ENCODE measurements at places on chromosomes 11 and 22.

DNA sequence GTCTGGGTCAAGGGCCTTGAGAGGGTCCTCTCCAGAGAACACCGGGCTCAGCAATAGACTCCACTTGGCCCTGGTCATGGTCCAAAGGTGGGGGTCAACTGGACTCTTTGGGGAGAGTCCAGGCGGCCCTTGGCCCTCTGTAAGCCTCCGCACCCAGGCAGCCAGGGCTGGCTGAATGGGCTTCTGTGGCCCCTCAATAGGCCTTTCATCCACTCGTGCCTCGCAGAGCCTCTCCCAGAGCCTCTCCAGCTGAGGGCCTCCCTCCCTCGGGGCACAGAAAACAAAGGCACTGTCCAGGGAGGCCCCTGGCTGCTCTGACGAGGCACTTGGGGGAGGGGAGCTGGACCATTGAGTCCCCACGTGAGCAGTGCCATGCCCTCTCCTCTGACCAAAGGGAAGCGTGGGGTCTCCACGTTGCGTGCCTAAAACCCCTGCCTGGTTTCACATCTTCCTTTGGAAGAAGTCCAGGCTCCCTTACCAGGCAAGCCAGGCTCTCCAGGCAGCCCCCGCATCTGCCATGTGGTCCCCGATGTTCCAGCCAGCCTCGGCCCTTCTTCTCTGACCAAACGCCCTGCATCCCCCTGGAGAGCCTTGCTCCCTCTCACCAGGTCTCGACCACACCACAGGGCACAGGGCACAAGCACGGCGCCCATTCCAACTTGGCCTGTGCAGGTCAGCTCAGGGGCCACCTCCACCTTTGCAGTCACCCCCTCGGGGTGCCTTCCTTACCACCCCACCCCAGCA, 15.5 kb downstream of the KIAA0930 start:
- DNase-seq, result no peak

- DNase-seq, result no peak
These were observed 19.4 kb upstream of the CCDC81 start for GRCh38 chr11:86355256-86355655.

- no peak for DNase-seq
These were observed 19.2 kb upstream of the KDM2A start for GRCh38 chr11:67099831-67100324.

DNA sequence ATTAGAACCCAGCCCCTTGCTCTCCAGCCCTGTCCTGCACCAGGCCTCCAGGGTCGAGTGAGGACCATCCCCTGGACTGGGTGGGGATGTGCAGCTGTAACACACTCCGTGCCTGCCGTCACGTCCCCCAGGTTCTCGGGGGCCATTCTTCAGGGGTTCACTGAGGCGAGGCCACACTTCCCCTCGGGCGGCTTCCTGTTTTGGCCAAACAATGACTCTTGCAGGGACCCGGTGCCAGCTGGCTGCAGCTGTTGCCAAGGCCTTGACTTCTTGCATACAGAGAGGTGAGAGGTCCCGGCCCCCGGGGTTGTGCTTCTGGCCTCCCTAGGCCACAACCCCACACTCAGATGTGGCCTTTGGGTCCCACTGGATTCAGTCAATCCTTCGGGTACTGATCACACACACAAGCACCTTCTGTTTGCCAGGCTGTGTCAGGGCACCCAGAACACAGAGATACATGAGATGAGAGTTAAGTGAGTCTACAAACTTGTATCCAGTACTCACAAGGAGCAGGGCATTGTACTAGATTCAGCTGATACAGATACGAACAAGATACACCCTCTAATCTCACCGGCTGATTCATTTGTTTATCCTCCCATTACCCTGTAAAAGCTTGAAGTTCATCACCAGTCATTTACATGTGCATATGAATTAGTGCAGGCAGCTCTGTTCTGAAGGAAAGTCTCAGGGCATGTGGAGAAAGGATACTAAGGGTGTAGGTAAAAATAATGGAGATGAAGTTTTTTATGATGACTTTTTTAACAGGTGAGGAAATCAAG, 32.9 kb downstream of the LRRC32 start:
- no peak for DNase-seq

DNA sequence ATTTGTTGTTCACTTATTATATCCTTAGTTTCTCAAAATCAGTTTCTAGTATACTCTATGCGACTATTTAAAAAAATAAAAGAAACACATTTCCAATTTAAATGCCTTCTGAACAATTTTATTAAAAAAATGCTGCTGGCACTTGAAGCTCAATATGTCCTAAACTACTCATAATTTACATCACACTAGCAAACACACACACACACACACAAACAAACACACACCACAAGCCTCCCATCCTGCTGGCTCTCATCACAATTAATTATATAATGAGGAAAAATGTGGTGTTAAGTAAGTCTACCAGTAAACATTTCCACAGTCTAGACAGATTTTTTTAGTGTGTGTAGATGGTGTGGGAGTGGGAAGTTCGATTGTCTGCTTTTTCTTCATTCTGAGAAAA, 350.3 kb downstream of the AASDHPPT start:
- no peak for DNase-seq

DNA sequence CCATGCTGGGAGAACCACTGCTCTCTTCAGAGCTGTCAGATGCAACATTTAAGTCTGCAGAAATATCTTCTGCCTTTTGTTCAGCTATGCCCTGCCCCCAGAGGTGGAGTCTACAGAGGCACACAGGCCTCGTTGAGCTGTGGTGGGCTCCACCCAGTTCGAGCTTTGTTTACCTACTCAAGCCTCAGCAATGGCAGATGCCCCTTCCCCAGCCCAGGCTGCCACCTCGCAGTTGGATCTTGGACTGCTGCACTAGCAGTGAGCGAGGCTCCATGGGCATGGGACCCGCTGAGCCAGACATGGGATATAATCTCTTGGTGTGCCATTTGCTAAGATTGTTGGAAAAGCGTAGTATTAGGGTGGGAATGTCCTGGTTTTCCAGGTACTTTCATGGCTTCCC, 229.1 kb upstream of the C11orf87 start:
- DNase-seq, result no peak

DNA sequence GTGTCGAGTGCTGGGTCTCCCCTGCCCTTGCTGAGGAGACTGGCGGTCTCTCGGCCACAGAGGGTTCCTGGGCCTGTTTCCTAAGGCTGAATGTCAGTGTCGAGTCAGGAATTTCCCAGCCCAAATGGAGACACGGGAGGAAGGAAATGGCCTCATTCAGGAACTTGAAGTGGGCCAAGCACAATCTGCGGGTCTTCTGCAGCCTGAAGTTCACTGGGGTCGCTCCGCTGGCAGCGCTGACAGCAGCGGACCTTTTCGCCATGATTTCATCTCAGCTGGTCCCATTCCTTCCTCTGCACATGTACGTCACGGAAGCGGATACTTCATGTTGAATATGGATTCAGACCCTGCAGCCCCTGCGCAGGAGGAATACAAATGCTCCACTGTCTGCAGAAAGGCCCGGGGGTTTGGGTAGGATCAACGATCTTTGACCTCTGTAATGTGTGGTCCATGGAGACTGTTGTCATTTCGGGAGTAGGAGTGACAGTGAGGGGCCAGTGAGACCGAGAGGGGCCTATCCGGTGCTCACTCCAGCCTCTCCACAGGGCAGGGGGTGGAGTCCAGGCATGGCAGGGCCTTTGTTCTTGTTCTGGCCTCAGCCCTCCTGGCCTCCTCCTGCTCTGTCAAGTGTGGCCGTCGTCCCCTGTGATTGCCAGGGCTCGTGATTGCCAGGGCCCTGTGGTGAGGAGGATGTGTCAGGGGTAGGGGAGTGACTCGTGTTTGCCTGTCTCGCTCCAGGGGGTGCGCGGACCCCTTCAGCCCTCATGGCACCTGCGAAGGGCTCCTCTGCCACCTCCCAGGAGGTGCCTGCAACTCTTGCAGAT, 402.3 kb downstream of the TBC1D22A start:
- DNase-seq, result no peak

DNA sequence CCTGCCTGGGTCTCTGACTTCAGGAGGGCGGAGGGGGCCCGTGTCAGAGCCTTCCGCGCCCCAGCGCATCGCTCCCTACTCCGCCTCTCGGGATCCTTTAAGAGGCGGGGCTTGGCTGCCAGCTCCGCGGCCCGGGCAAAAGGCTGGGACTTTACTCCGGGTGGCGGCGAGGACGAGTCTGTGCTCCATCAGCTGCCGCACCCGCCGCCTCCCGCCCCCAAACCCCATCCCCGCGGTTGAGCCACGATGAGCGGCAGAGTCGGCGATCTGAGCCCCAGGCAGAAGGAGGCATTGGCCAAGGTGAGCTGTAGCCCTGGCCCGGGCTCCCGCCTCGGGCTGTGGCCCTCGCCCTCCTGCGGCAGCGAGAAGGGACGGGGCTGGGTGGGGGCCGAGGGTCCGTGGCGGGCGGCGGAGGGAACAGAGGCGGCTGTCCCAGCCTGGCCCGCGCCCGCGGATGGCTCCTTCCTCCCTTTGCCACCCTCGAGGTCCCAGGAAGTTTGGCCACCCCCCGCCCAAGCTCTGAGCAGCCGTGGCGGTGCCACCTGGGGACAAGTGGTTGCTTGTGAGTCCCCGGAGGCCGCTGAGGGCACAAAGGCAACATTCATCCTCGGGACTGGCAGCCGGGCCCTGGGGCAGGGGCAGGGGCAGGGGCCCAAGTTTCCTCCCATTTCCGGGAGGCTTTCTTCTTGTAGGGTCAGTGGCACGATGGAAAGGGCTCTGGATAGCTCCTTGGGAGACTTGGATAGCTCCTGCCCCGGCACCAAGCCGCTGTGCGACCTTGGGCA, at the start of gene SEC14L2:
Gene SEC14L2 (plus strand): TSS at position 148 of the 785 bp plus-strand sequence. CDS start 99 bp downstream, at position 247.
- no peak for DNase-seq

DNA sequence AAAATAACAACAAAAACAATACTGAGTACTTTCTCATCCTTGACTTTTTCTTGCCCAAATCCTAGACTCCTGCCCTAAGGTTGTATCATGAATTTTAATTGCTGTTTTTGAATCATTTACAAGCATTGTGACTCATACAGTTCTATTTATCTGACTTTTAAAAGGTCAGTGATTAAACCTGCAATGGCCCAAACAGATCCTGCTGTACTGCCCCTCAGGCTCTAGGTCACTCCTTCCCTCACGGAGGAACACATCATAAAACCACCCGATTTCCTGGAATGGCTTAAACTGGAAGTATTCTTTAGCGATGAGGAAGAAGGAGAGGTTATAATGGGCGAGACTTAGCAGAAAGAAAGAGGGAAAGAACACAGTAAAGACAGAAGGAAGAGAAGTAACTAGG, 12.3 kb downstream of the ARFGAP3 start:
- peak; percentile 24 for DNase-seq

DNA sequence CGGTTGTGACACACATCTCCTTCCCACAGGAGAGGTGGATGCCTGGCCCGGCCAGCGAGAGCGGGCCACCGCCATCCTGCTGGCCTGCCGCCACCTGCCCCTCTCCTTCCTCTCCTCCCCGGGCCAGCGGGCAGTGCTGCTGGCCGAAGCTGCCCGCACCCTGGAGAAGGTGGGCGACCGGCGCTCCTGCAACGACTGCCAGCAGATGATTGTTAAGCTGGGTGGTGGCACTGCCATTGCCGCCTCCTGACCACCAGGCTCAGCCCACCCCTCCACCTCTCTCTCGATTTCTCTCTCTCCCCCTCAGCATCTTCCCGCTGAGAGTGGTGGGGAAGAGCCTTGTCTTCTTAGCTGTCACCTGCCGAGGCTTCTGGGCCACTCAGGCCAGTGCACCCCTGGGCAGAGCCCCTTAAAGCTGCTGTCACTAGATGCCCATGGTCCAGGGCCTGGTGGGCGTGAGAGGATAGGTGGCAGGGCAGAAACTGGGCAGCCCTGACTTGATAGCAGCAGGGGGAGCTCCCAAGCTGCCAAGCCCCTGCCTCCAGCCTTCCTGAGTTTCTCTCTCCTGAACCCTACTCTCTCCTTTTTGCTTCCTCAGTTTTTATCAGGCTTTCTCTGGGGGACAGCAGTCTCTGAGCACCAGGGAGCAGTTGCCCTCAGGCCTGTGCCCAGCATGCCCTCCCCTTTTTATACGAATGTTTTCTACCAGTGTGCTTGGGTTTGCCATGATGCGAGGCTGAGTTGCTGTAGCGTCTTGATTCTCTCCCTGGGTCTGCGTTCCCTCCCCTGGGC, 9.3 kb downstream of the SHISA8 start:
- no peak for DNase-seq

Measured in GM04503 (cell line).